ENCODE measurements at places on chromosomes 3 and 15.

DNA sequence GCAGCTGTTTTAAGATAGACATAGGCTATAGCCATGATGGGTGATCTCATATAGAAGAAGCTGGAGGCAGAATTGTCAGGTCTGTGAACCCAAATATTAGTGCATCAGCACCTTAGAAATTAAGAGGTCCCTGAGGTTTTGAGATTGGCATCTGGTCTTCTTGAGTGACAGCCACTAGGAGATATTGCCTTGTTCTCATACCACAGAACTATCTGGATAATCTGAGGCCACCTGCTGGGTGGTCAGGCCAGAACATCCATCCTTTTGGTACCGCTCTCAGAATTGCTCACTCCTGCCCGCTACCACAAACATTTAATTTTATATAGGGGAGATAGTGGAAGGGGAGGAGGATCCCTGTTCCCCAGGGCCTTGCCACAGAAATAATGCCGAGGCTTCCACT, 210.6 kb upstream of the ZPLD1 start:
- no peak for DNase-seq

DNA sequence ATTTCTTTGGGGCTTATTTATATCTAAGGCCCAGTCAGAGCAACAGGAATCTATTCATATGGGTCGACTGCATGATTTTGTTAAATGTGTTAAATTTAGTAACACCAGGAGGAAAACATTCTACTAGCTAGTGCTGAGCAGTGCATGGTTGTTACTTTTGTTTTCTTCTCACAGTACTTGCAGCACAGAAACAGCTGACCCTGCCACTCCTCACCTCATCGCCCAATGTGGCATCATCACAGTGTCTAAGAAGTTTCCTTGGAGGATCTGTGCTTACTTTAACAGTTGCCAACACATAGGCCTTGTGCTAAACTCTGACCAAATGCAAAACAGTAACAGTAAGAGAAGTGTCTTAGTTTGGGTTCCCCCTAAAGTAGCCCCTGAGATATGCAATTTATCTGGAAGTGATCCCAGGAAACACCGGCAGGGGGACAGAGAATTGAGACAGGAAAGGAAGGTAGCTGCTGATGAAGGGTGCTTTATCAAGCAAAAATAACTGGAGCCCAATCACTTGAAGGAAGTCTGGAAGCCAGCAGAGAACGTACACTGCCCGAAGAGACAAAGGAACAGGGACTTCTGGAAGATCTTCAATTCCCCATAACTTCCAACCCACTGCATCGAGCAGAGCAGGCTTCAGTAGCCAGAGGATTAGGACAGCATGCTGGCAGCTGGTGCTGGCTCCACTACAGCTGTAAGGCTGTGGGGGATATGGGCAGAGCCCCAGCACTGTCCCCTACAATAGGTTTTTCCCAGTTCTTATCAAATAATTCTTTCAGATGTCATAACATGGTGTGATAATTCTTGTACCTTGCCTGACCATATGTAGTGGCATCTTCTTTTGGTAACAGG, 36.0 kb upstream of the ULK4 start:
- DNase-seq = no peak

- DNase-seq = peak; percentile 16
Measured at GRCh38 chr3:46378426-46378942, 7.7 kb downstream of the CCR5 start.

DNA sequence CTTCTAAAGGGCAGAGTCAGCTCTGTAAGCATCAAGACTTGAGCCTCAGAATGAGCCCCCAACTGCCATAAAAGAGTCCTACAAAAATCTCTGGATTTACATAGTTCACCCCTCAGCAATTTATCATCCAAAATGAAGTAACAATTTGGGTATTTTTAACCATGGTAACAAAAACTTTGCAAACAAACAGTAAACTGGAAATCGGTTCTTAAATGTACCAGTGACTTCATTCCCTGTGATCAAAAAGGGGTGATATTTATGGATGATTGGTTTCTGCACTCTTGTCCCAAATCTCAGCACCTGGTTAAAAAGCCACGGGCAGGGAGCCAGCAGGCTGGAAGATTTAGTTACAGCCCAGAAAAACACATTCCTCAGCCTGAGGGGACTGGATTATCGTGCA, 73.6 kb downstream of the TFG start:
- no peak for DNase-seq

DNA sequence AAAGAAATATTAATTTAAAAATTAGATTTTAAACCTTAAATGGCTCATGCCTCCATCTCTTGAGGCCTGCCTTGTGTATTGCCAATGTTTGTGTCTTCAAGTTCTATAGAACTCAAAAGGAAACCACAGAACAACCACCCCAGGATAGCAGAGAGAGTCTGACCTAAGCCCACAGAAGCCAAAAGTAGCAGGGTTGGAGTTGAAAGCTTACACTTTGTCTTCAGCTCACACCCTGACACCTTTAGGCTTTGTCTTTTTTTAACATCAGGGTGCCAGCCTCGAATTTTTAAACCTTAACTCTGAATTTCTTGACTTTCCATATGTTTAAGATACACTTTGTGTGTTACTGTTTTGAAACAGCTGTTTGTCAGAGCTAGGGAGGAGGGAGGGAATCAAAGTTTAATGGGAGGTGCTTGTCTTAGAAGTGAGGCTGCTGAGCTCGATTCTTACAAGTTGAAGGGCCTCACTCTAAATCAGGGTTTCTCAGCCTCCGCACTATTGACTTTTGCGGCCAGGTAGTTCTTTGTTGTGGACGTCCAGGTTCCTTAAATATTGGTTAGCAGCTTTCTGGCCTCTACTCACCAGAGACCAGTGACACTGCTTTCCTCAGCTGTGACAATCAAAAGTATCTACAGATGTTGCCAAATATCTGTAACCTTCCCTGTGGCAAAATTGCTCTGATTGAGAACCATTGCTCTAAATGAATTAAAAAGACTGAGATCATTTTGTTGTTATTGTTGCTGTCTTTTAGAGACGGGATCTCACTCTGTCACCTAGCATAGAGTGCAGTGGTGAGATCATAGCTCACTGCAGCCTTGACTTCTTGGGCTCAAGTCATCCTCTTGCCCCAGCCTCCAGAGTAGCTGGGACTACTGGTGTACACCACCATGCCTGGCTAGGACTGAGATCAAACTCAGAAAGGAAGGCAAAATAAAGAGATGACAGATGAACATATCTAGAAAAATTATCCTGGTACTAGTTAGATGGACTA, 139.2 kb upstream of the EOMES start:
- no peak for DNase-seq

DNA sequence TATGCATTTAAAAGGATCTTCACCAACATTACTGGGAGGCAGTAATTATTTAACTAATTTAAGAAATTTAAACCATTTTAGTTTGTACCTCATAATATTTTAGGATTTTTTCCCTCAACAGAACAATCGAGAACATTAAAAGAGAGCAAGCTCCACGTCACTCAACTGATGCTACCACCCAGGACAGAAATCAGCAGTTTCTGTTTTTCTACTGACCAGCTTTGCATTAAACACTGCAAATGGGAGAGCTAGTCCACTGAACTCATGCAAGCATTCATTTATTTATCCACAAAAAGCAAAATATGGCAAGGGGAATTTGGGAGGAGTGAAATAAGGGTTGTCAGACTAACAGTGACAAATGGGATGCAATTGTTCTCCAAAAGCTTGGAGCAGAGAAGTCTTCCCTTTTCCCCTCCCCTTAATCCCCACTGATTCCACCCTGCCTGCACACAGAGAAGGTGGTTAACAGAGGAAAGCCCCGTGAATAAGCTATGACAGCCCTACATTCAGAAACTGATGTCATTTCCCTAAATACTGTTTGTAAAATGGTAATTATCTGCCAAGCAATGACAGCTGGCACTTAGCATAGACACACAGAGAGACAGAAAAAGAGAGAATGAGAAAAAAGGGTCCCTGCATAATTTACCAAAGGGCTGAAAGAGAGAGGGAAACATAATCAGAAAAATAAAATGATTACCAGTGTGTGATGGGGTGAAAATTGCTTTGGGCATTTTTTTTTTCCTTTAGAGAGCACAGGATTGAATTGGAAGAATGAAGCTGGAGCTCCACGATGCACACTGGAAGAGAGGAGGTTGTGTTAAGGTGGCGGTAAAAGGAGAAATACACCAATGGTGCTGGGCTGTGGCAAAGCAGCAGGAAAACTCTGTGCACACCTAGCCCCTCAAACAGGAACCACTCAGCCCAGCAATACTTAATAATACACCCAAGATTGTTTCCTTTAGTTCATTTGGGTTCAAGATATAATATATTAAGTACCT, 777.4 kb downstream of the TUSC7 start:
- DNase-seq = no peak

DNA sequence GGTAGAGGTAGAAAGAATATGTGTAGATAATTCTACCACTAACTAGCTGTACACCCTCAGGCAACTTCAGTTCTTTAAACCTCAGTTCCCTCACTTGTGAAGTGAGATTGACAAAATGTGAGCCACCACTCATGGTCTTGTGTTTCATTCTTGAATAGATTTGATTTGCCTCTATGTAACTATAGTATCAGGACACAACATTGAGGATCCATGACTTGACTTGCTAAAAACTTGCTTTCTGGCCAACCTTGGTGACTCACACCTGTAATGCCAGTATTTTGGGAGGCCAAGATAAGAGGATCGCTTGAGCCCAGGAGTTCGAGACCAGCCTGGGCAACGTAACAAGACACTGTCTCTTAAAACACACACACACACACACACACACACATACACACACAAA, 115.8 kb upstream of the FLNB start:
- no peak for DNase-seq

DNA sequence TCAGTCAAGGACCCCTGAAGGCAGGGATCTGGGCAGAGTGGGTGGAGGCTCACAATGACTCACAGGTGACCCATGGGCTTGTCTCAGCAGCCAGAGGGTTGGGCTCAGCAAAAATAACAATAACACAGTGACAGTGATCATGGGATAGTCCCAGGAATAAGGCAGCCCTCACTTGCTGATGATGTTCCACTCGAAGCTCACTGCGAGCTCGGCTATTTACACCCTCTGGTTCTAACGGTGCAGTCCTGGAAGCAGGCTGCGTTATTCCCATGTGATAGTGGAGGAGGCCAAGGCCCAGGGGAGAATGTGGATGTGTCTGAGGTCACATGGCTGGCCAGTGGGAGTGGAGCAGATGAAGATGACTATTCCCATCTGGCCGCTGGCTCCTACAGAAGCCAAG, 16.2 kb downstream of the CCDC33 start:
- DNase-seq = no peak

- no peak for DNase-seq
Measured at GRCh38 chr3:138845181-138845601, 10.5 kb upstream of the PIK3CB start.

DNA sequence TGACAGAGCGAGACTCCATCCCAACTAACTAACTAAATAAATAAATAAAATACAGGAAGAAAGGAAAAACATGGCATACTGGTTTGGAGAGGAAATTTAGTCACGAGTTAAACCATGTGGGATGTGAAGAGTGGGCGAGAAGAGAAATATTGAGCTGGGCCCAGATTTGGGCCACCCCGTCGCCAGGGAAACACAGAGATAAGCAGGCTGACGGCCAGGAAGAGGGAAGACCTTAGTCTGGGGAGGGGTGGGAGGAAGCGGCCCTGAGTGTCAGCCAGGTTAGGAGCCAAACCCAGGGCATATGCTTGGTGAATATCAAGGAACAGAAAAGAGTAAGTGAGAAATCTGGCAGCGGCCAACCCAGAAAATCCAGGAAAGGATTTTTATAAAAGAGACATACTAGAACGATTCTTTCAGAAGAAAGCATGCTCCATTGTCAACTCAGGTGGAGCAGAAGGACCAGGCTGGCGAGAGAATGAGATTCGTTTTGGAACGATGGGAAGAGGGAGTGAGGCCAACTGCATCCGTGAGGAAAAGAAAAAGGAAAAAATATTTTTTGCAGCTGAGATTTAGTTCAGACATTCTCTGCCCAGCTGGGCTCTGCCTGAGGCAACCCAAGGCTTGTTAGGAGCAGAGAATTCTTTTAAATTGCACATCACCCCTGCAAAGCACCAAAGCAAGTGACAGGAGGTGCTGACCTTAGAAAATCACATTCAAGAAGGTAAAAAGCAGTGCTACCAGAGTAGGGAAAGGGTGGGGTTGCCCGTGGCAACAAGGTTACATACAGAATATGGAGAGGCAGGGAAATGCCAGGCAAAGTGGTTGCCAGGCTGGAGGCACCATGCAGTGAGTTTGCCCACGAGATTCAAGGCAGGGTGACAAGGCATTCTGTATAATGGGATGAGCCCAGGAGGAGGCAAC, 59.3 kb upstream of the RAD18 start:
- no peak for DNase-seq

DNA sequence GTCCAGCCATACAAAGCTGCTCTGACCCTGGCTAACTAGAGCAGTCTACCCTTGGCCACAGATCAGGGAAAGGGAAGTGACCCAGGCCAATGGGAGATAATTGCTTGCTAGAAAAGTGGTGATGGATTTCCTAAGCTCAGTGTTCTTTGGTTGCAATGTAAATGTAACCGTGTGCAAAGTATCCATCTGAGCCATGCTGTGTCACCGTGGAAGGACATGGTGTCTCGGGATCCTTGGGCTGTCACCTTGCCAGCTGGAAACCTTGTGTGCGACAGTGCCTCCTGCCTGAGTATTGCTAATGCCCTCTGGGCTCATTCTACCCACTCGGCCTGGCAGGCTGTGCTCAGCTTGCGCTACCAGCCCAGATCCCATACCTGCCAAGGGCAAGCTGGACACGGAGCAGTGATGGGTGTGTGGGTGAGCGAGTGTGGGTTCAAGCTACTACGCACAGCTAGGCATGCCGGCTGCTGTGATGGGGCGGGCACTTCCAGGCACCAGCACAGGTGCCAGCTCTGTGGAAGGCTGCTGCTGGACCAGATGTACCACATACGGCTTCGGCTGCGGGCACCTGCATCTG, 10.7 kb upstream of the SIAH2 start:
- DNase-seq = no peak

GRCh38 chr3:113265231-113265630, 53.9 kb downstream of the BOC start:
- DNase-seq = no peak

- no peak for DNase-seq
Measured at GRCh38 chr3:164458986-164459385, 619.3 kb downstream of the SI start.

- DNase-seq = no peak
Measured at GRCh38 chr3:35950021-35950420, 310.7 kb downstream of the ARPP21 start.

- no peak for DNase-seq
Measured at GRCh38 chr3:132380920-132381319, 36.4 kb upstream of the DNAJC13 start.

- DNase-seq = no peak
Measured at GRCh38 chr15:91776104-91776503, 77.4 kb upstream of the SLCO3A1 start.

Data from NCI-H345 (cell line).